ENCODE measurements at places on chromosomes 3 and 15.

- no peak for DNase-seq
These were observed 25.0 kb upstream of the TMC3 start for GRCh38 chr15:81398910-81399551.

GRCh38 chr15:99239545-99240198 is 9.7 kb downstream of the TTC23 start:
- no peak for DNase-seq

DNA sequence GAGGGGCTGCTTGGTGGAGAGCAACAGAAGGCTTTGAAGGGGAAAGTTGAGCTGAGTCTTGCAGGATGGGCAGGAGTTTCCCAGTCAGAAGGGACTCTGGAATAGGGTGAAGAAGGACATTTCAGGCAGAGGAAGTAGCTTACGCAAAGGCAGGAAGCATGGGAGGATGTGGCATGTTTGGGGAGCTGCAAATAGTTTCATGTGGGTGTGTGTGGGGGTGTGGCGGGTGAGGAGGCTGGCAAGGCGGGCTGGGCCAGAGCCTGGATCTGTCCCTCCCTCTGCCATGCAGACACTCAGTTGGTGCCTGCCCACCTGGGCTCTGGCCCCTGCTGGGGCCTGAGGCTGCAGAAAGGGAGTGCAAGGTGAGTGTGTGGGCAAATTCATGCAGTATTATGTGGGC is 10.4 kb downstream of the TEX264 start:
- no peak for DNase-seq

GRCh38 chr3:130389743-130390478 is 44.4 kb downstream of the COL6A5 start:
- no peak for DNase-seq

GRCh38 chr15:89136818-89137772 is 48.8 kb downstream of the ABHD2 start:
- DNase-seq: no peak

DNA sequence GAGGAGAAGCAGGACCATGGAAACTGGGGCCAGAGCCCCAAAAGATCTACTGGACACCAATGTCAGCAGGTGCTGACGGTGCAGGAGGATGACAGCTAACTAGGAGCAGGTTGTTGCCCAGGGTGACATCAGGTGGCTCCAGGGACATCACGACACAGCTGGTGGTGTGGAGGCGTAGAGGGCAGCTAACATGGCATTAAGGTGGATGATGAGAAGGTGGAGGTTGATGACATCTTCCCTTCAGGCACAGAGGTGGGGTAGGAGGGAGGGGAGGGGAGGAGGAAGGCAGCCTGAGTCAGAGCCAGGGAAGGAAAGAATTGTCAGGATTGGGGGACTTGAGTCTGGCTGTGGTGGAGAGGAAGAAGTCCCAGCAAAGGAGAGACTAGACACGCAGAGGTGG is 1.5 kb upstream of the EPHB1 start:
- no peak for DNase-seq

GRCh38 chr3:128073807-128074206 is 21.6 kb downstream of the SEC61A1 start:
- DNase-seq: no peak

- no peak for DNase-seq
These were observed 25.1 kb upstream of the GABPB1 start for GRCh38 chr15:50380089-50380488.

GRCh38 chr15:22952796-22953579 is 27.2 kb downstream of the CYFIP1 start:
- no peak for DNase-seq

All from activated naive CD8-positive, alpha-beta T cell treated with anti-CD3 and anti-CD28 coated beads, Interleukin-2, amount 50 U/mL, for 16 hours (primary cell).